ENCODE measurements at places on chromosomes 7 and 10.

GRCh38 chr10:96136810-96137209 lies 6.7 kb downstream of the ZNF518A start:
- no peak for DNase-seq

GRCh38 chr7:101220295-101220694 lies 2.3 kb downstream of the ZNHIT1 start:
- no peak for DNase-seq

GRCh38 chr7:79377097-79377496 lies 76.4 kb downstream of the MAGI2 start:
- no peak for DNase-seq

DNA sequence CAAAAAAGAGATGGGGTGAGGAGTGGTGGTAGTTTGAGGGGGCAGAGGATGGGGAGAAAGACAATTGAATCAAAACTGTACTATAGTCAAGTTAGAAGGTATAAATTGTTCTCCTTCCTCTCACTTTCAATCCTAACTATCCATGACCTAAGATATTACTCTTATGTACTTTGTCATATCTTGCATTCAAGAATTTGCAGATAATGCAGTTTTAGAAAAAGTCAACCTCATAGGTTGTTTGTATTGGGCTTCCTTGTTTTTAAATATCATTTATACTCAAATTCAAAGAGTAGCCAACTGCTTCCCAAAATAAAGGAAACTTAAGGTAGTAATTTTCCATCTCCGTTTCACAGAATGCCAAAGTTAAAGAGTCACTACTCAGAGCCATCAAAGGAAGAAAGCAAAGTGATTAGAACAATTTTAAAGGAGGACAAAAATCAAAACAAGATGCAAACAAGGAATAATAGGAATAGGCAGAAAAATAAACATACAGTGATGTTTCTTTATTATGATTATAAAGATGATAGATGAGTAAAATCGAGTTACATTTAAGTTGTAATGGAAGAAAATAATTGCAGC lies 32.7 kb downstream of the MET start:
- no peak for DNase-seq

DNA sequence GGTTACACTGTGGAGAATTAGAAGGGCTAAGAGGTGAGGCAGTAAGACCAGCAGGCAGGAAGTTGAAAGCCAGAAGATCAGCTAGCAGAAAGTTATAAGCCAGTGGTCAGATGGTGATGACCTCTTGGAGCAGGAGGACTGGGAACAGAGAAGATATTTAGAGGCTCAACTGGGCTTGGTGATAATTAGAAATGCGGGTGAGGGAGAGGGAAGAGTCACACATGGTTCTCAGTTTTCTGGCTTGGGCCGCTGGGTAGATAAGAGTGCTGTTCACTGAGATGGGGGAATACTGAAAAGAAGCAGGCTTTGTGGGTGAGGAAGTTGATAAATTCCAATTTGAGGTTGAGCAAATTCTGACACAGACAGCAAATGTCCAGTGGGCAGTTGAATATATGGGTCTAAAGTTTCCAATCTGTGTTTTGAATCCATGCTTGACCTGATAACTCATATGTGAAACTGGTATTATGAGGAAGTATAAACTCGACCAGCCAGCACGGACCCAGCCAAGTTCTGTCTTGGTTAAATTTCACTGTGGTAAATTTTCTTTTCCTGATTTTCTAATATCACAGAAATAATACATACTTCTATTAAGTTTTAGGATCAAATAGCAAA lies 22.7 kb downstream of the LSMEM1 start:
- no peak for DNase-seq

DNA sequence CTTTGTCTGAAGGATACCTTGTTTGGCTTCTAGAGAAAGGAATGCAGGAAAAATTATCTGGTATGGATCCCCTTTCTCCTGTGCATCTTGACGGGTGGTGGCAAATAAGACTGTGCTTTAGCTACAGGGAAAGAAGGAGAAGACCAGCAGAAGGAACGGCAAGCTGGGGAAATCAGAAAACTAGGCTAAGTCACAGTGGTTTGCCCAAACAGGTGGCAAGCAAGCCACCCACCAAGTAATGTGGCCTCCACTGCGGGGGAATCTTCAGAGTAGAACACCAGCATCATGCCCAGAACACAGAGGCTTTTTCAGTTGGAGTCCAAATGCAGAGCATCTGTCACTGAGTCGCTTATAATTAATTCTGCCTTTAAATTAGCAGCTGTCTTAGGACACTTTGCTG lies 282.8 kb downstream of the PHF14 start:
- DNase-seq, result no peak

- no peak for DNase-seq
Observed at GRCh38 chr10:133344236-133344635, 2.9 kb upstream of the PRAP1 start.

DNA sequence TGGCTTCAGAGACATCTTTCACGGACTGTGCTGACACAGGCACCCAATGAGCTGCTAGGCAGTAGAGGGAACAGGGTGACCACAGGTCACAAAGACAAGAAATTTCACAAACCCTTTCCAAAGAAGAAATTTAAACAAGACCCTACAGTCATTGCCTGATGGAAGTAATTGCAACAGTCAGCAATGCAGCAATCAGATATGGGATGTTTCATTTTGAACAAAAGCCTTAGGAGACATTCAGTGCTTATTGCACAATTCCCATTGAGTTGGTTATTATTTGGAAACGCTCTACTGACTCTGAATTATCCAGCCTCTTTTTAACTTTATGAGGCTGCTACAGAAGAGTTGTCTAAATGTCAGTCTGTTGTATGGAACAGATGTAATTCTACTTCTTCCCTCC lies 85.5 kb downstream of the ETV1 start:
- DNase-seq, result peak; percentile 33

GRCh38 chr10:59905731-59906416 lies 482 bp downstream of the CCDC6 start:
- DNase-seq, result no peak

- peak; percentile 15 for DNase-seq
Observed at GRCh38 chr10:96285331-96285752, 14.0 kb upstream of the BLNK start.

- no peak for DNase-seq
Observed at GRCh38 chr7:1526271-1526754, 4.2 kb upstream of the MAFK start.

Measured in kidney tubule cell (primary cell).